ENCODE measurements at places on chromosomes 12 and 14.

DNA sequence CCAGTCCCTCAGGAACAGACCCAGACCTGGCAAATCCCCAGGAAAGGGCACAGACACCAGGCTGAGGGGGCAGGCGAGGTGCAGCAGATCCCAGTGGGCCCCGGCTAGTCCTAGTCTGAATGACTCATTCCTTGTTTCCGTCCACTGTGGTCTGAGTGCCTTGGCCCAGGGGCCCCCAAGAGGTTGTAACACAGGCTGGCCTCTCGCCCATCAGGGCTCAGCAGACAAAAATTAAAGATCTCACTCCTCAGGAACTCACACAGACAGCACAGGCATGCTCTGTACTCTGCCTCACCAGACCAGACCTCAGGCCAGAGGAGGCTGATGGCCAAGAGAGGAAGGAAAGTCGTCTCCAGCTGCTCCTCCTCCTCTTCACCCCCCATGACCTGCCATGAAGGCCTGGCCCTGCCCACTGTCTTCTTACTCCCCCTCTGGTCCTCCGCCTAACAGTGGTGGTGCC, 7.7 kb upstream of the LTBP2 start:
- DNase-seq: no peak

DNA sequence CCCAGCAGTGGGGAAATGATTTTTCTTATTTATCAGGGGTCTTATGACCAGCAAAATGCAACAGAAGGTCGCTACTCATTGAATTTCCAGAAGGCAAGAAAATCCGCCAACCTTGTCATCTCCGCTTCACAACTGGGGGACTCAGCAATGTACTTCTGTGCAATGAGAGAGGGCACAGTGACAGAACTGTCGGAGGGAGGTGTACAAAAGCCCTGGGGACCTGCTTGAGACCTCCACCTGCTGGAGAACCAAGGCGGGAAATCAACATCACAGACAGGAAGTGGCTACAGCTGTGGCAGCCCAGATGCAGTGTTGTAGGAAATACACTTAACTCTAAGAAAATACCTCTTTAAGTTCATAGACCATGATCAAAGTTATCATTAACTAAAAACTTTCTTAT, 250.9 kb upstream of the OR4E1 start:
- no peak for DNase-seq

- no peak for DNase-seq
Measured at GRCh38 chr14:24263848-24264247, 871 bp upstream of the TGM1 start.

DNA sequence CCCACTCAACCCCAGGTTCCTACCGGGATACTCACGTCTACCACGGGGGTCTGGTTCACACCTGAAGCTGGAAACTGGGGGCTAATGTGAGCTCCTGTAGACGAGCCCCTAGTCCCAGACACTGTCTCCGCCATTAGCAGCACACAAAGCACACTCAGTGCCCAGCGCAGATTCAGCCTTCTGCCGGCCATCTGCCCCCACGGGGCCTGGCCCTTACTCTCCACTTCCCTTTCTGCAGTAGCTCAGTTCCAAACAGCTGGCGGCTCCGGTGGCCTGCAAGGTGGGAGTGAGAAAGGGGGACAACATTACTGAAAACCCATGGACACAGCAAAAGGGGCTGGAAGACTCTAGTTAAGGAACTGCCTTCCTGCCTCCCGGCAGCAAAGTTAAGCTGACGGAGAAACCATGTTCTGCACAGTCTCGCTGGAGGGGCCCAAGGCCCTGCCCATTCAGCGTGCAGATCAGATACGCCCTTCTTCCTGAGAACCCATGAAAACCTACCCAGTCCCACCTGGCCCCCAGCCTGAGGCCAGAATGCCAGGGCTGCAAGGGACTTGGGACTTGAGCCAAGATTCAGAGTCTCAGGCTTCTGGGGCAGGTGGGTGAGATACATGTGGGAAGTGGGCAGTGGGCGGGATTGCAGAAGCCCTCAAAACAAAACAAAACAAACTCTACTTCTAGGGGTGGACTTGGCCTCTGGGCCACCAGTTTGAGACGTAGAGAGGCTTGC, 2.1 kb downstream of the SLC8B1 start:
- DNase-seq: no peak

DNA sequence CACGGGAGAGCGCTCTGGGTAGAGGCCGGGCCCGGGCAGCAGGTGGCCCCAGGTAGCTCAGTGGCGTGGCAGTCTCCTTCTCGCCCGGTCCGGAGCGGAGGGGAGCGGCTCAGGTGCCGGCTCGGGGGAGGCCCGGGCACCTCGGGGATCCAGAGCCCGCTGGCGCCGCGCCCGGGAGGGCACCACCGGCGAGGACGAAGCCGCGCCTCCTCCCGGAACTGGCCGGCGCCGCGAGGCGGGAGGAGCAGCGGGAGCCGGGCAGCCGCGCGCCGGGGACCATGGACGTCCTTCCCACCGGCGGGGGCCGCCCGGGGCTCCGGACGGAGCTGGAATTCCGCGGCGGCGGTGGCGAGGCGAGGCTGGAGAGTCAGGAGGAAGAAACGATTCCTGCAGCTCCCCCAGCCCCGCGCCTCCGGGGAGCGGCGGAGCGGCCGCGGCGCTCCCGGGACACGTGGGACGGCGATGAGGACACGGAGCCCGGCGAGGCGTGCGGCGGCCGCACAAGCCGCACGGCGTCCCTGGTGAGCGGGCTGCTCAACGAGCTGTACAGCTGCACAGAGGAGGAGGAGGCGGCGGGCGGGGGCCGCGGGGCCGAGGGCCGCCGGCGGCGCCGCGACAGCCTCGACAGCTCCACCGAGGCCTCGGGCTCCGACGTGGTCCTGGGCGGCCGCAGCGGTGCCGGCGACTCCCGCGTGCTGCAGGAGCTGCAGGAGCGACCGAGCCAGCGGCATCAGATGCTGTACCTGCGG, 21.5 kb upstream of the GNS start:
- no peak for DNase-seq

DNA sequence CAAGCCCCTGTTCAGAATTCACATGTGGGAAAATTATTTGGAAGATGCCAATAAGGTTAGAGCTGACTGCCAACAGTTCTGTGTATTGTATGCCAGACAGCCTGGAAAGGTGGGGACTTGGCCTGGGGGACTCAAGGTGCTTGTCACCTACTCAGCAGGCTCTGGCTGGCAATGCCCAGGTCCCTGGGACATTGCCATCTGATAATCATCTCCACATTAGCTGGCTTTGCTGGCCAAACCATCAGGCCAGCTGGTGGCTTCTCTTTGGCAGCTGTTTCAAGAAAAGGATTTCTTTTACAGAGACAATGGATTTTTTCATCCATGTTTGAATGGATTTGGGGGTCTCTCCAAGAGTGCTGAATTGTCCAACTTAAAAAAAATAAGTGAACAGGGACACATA, 165.2 kb downstream of the BRMS1L start:
- DNase-seq: no peak

- no peak for DNase-seq
Measured at GRCh38 chr12:13243516-13244070, 47.1 kb downstream of the EMP1 start.

- no peak for DNase-seq
Measured at GRCh38 chr14:105605464-105606304, 79.3 kb downstream of the TMEM121 start.

DNA sequence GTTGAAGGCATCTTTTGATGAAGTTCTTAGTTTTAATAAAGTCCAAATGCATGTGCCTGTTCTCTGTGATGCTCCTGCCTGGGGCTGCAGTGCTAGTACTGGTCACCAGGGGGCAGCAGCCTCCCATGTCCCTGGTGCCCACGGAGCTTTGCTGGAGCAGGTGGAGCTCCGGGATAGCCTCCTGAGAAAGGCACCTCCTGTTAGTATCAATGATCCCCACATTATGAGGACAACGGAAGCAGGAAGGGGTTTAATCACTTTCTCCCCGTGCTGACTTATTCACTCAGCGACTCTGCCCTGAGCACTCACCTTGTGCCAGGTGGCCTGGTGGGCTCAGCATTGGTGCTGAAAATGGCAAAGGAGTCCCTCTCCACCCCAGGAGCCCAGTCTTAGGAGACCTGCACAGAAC, 123.0 kb upstream of the PZP start:
- DNase-seq: peak; percentile 25

DNA sequence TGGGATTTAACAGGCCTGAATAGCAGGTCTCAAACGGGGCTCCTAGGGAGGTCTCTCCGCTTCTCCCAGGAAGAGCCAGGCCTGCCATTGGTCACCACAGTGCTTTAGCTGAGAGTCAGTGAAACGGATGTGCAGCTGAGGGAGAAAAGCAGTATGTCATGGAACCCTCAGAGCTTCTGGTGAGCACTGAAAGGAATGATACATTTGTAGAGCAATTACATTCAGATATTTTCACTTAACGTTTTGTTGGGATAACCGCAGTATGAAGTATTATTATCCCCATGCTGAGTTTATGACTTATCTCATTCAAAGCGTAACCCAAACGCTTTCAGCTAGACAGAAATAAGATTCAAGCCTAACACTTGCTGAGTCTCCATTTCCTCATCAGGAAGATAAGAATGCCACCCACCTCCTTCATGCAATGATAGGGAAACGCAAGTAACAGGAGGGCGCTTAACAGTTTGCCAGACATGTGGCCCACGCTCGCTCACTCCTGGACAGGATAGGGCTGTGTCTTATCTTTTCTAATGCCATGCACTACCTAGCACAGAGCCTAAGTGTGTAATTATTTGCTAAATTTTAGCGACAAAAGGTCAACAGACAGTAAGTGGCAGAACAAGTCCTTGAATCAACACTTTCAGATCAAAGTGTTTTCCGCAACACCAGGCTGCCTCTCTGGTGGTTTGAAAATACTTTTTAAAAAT, 28.2 kb downstream of the DAD1 start:
- DNase-seq: no peak

GRCh38 chr12:50925342-50925651, 27.0 kb upstream of the HIGD1C start:
- no peak for DNase-seq

DNA sequence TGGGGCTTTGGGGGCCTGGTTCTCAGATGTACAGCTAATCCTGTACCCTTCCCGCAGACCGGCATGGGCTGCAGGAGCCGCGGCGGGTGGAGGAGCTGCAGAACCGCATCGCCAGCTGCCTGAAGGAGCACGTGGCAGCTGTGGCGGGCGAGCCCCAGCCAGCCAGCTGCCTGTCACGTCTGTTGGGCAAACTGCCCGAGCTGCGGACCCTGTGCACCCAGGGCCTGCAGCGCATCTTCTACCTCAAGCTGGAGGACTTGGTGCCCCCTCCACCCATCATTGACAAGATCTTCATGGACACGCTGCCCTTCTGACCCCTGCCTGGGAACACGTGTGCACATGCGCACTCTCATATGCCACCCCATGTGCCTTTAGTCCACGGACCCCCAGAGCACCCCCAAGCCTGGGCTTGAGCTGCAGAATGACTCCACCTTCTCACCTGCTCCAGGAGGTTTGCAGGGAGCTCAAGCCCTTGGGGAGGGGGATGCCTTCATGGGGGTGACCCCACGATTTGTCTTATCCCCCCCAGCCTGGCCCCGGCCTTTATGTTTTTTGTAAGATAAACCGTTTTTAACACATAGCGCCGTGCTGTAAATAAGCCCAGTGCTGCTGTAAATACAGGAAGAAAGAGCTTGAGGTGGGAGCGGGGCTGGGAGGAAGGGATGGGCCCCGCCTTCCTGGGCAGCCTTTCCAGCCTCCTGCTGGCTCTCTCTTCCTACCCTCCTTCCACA, 7.6 kb downstream of the NR4A1 start:
- DNase-seq: no peak

Measured in stimulated activated CD4-positive, alpha-beta T cell treated with anti-CD3 and anti-CD28 coated beads, Interleukin-1b, Interleukin-23, amount 100 ng/mL, for 1 hour (primary cell).